ENCODE measurements at places on chromosomes 2 and 18. TPM values are rescaled to one million over a fixed set of nuclear protein-coding genes. Genes with fewer than 3 reads are reported as not detected.

DNA sequence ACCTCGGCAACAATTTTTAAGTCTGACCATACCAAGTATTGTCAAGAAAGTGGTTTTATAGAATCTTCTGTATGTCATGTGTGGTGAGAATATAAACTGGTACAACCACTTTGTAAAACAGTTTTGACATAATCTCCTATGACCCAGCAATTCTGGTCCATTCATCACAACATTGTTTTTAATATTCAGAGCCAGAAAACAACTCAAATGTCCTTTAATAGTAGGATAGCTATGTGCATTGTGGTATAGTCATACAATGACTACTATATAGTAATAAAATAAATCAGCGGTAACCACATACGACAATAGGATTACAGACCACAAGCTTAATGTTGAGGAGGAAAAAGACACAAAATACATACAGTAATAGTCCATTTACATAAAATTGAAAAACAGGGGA, 175.2 kb upstream of the SPATS2L start:
- ATAC-seq = no peak

DNA sequence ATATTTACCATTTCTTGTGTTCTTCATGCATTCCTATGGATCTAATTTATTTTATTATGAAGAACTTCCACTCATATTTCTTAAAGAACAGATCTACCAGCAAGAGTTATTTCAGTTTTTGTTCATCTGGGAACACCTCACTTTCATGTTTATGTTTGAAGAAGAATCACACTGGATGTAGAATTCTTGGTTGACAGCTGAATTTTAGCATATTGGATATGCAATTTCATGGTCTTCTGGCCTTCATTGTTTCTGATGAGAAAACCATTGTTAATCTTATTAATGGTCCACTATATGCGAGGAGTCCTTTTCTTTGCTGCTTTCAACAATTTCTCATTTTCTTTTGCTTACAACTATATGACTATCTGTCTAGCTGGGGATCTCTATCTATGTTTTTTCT, 189.2 kb downstream of the UXS1 start:
- ATAC-seq = no peak

DNA sequence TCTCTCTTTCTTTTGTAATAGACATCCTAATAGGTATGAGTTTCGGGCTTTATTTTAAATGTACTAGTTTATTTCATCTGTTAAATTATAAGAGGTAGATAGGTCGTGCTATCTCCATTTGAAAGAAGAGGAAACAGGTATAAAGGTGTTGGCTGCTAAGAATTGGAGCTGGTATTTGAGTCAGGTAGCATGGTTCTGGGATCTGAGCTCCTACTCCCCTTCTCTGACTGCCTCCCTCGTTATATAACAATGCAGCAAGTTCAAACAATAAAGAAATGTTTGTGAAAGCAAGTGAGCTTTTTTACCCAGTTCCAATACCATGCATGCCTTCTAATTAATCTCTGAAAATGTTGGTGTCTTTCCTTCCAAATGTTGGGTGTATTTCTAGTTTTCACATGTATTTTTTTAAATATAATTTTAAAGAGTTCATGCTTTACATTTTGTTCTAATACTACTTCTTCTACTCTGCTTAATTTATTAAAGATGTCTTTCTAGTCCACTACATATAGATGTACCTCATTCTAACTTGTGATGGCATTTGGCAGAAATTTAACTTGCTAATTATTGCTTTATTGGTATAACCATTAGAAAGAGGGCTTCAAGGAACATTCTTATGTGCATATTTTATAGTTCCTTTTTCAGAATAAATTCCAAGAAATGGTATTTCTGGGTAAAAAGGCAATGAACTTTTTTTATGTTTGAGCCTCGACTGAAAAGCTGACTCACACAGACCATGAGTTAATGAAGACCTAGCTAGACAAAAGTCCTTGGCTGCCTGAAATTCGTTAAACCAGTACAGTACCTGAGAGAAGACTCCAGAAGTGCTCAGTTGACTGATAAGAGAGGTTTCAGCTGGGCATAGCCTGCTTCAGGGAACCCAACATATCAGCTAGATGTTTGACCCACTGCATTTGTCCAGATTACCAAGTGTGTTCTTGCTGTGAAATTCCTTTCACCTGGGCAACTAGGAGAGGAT, 133.5 kb downstream of the CERS6 start:
- no peak for ATAC-seq

DNA sequence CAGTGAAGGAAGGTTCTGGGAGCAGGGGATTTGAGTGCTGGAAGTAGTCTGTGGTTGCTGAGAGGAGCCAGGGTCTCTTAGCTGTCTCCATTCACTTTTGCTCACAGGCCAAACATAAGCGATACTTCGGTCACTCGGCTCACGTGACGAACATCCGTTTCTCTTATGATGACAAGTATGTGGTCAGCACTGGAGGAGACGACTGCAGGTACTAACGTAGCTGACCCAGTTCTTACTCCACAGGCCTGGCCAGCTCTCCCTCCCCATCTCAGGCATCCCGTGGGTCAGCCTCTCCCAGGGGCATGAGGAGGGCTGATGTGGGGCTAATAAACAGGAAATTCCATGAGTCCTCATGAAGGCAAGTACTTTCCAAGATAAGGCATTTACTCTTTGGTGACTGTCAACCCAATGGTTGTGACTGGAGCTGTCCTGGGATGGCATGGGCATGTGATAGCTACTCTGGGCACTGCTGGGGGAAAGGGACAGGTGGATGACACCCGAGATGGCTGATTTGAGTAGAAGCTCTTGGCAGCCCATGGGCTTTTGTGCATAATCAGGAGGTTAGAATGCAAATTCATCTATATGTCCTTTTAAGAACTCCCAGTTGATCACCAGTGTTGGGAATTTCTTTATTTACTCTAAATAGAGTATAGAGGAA, 81.6 kb downstream of the RTN4 start:
- no peak for ATAC-seq

DNA sequence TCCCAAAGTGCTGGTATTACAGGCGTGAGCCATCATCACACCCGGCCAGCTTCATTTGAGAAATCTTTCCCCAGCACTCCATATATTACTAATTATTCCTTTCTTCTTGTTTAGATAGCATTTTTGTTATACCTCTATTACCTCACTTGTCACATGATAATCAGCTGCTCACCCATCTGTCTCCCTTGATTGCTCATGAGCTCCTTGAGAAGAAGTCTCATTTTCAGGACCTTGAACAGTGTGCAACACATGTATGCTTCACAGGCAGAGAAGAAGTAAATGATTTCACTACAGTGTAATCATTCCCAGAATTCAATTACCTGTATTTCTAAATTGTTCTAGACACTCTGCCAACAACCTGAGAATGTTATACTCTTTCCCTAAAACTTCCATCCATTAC, 6.2 kb downstream of the PAIP2B start:
- no peak for ATAC-seq

Gene LIMS4
- 5.1 TPM for total RNA-seq
